SJSA1 (cell line): ENCODE measurements at places on chromosomes 16 and 17. TPM values are rescaled to one million over a fixed set of nuclear protein-coding genes. Genes with fewer than 3 reads are reported as not detected.

Gene DHODH
- 5.5 and 6.6 TPM in 2 replicates for total RNA-seq

Gene MYH8
- total RNA-seq, result 0.03 TPM in 1 of 2 replicates, not detected in the other

DNA sequence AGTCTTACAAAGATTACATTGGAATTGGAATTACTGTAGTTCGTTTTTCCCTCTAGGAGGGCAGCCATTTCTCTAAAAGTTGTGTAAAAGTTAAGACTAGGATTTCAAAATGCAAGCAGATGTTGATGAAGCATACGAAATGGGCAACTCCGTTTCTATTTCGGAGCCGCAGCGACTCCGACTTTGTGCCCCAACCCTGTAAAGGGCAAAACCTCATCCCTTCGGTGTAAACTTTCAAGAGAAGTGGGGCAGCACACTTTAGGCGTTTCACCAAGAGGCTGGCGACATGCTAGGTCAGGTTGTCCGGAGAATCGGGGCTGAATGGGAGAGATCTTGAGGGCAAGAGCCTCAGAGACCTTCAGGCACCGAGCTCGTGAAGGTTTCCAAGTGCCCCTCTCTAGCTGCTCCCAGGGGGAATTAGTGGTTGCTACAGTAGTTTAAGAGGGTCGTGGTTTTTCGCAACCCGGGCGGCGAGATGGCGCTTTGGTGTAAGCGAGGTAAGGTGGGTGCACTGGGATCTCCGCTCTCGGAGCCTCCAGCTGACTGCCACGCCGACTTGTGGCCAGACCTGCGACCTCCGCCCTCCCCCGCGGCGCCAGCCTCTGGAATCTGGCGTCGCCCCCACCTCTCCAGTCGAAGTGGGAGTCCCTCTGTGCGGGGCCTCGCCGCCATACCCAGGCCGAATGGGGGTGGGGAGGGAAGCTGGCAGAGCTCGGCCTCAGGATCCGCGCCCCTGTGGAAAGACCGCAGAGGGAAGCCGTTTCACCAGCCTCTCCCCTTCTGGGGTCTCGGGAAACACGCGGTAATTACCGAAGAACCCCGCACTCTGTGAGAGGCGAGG, 1.0 kb upstream of the HEXIM2 start:
- no peak for DNase-seq

GRCh38 chr16:88430185-88430523, 22.9 kb upstream of the ZFPM1 start:
- no peak for DNase-seq

- no peak for DNase-seq
Observed at GRCh38 chr17:39107155-39107554, 44.3 kb downstream of the PLXDC1 start.
